ENCODE measurements at places on chromosomes 12 and 14.

DNA sequence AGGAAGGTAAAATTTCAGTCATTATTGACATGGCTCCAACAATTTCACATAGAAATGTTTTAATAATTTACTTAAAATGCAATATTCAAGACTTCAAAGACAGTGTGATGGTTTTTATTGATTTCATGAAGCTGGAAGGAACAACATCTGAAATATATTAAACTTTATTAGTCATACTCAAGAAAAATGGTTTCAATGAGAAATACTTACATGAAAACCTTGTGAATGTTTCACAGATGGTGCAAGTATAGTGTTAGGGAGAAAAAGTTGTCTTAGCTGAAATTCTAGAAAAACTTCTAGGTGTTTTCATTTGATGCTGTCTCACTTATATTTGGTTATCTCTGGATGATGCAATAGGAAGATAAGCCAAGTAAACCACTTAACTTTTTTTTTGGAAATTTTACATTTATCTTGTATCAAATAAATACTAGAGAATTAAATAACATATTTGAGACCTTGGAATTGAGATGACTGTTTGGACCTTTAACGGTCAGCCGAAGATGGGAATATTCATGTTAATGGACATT, 65.5 kb downstream of the PELI2 start:
- no peak for DNase-seq

- DNase-seq, result no peak
These were observed 10.6 kb upstream of the NINJ2 start for GRCh38 chr12:673849-674248.

GRCh38 chr14:61747342-61747741, 14.9 kb upstream of the SNAPC1 start:
- no peak for DNase-seq

DNA sequence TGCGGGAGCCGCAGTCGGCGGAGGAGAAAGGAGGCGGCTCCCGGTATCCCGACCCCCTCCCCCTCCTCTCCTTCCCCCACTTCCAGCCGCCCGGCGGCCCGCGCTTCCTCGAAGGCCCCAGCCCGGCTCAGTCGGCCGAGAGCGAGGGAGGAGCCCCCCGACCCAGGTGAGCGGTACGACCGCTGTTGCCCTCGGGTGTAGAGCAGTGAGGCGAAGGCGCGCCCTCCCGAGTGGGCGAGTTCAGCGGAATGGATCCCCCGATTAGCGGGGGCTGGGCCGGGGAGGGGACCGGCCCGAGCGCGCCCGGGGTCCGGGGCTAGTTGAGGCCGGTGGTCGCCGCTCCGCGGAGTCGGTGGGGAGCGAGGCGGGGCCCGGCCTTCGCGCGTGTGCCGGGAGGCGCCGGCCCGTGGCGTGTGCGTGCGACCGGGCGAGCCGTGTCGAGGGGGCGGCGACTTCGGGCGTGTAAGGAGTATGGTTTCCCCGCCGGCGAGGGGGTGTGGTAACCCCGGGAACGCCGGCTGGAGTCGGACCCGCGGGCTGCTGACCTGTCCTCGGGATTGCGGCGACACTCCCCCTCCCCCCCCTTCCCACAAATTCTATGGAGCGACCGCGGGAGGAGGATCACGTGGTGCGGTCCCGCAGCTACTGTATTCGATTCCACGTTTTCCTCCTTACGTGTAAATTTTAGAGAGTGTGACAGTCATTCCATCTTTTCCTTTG, 501 bp downstream of the RIMKLB start:
- no peak for DNase-seq

GRCh38 chr14:52090936-52091335, 22.1 kb upstream of the NID2 start:
- no peak for DNase-seq

DNA sequence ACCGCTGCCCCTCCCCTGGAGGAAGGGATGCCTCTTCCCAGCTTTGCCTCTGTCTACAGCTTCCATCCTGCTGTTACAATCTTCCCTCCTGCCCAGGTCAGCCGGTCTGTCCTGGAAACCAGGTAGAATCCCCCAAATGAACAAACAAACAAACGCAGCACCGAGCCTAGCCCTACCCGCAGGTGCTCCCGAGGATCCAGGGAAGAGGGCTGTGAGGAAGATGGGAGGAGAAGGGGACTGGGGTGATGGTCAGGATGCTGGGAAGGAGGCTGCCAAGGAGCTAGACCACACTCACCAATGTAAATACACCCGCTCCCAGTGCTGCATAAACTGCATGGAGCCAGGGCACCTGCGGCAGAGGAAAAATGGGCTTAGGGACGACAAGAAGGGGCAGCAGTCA, 16.6 kb downstream of the FAIM2 start:
- no peak for DNase-seq

- DNase-seq, result no peak
These were observed 8.3 kb upstream of the PLEK2 start for GRCh38 chr14:67420102-67420739.

DNA sequence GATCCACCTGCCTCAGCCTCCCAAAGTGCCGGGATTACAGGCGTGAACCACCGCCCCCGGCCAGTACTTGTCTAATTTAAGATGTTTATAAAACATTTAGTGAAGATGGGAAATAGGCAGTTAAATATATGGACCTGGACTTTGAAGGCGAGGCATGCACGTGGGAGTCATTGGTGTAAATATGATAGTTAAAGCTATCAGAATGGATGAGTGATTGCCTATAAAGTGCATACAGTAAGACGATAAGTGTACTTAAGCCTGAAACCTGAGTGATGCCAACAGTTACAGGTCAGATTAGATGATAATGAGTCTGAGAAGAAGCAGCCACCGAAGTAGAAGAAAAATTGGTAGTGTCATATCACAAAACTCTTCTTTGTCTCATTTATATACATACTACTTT, 11.5 kb downstream of the RAD51B start:
- no peak for DNase-seq

GRCh38 chr12:32679920-32680237, 778 bp downstream of the DNM1L start:
- DNase-seq, result no peak

DNA sequence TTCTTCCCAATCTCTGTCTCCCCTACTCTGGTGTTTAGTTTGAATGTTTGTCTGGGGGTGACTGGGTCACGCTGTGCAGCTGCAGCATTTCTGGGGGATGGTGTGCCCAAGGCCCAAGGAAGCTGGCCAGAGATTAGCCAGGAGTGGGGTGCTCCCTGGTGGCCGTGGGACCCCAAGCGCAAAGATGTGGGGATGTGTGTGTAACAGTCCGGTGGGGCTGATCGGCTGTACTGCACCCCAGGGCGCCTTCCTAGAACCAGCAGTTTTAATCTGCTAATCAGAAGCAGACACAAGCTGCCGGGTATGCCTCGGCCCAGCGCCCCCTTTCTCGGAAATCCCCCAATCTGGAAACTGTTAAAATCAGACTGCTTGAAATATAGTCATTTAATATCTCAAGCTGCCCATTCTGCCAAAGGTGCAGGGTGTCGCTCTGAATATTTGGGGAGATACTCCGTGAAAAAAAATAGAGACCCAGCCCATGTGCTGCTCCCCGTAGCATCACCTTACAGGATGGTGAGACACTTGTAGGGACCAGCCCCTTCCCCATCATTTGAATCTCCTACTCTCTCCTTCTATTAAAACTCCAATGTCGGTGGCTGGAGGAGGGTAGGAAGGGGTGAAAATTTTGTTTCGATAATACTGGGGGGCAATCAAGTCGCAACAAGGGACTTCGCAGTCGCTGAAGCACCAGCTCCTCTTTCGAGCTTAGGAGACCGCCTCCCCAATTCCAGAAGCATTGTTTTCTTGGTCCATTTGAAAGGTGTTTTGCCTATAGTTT, 4.3 kb downstream of the HOXC9 start:
- DNase-seq, result no peak

- DNase-seq, result no peak
These were observed 109.0 kb upstream of the SLC16A7 start for GRCh38 chr12:59486827-59487226.

- DNase-seq, result peak; percentile 1
These were observed 22.8 kb upstream of the GARIN2 start for GRCh38 chr14:67166450-67166853.

DNA sequence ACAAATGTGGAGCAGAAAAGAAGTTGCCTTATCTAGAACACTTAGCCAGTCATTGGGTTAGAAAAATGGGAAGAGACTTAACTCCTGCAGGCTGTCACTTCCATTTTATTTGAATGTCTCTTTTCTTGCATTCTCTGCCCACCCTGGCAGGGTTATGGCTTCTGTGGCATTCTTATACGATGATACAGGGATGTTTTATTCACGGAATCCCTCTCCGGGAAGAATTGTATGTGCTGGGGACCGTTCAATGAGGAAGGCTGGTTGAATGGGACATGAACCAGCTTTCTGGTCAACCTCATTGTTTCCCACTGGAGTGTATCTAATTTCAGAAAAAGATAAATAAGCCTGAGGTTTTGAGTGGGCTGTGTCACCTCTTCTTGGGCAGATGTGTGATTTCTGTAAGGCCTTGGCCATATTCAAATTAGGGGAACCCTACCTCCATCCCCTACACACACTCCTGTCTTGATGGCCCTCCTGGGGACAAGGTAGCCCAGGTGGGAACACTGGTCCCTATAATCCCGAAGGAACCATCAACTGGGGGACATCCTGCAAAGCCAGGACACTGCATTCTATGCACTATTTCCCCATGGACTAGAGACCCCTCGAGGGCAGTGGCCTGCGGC, 174.8 kb upstream of the GSC start:
- no peak for DNase-seq

DNA sequence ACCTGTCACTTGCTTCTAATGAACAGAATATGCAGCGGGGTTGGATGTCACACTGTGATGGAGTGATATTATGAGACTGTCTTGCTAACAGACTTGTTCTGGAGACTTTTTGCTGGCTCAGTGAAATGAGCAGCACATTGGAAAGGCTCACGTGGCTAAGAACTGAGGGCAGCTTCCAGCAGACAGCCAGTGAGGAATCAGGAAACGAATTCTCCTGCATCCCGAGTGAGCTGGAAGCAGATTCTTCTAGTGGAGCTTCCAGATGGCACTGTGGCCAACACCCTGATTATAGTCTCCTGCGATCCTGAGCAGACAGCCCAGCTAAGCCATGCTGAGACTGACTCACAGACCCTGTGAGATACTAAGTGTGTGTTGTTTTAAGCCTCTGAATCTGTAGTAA, 16.1 kb upstream of the TSPAN9 start:
- DNase-seq, result no peak

GRCh38 chr14:36856095-36856878, 194.6 kb downstream of the PAX9 start:
- no peak for DNase-seq

DNA sequence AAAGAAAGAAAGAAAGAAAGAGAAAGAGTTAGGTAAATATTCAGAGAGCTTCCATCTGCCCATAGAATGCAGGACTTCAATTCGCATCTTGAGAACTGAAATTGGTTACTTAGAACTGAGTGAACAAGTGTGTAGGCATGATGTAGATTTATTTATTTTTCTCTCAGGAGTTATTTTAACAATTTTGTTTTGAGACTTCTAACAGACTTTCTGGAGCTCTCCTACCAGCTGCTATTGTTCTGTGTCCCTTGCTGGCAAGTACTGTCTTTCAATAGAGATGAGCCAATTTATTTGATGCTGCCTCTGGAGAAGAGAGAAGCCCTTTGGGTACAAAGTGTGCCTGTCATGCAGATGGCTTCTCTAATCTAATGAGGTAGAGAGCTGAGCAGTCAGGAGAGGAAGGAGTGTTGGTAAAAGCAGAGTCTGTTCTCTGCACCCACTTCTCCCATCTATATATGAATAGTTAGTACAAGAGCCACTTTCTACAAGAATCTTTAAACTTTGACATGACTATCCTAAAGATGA, 67.0 kb downstream of the SYT1 start:
- DNase-seq, result no peak

DNA sequence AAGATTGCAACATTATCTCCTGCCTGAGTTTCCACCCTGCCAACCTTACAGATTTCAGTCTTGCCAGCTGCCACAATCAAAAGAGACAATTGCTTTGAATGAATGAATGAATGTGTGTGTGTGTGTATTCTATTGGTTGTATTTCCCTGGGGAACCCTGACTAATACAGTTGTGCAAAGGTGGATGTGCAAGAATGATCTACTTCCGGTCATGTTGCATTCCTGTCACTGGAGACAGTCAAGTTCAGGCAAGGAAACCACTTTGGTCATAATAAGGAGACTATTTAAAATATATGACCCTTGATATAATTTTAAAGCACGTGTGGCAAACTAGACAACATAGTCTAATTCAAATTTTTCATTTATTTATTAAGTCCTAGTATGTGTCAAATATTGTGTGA, 13.1 kb downstream of the RERG start:
- DNase-seq, result no peak

DNA sequence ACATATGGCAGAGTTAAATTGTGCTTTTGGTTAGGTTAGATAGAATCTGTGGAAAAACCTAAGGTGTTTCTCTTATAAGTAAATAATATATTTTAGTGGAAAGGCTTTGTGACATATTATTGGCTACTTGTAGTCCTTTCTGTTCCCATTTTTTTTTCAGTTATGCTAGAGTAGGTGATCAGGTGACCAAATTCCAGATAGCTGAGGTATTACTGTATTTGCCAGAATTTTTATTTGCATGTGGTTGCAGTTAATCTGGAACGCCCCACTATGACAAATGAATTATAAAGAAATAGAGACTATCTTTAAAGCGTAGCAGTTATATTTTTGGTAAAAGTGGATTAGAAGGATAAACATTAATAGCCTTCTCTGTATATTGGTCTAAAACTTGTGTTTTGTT, 52.0 kb downstream of the ARHGAP5 start:
- DNase-seq, result no peak

DNA sequence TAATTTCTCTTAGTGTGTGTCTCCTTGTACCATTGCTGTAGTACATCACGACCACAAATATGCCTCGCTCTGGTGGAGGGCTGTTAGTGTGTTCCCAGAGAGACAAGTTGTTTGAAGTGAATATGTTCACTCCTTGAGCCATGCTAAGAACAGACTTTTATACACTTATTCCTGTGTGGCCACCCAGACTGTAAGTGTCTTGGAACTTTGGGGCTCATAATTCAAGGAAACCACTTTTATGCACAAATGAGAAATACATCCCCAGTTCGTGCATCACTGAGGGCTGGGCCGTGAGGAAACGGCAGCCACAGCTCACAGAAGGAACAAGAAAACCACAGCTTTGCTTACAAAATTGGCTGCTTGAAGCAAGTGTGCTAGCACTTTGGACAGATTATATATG, 362.2 kb upstream of the DDHD1 start:
- peak; percentile 8 for DNase-seq

Measured in KG1 (cell line).